ENCODE measurements at places on chromosomes 1 and 21.

DNA sequence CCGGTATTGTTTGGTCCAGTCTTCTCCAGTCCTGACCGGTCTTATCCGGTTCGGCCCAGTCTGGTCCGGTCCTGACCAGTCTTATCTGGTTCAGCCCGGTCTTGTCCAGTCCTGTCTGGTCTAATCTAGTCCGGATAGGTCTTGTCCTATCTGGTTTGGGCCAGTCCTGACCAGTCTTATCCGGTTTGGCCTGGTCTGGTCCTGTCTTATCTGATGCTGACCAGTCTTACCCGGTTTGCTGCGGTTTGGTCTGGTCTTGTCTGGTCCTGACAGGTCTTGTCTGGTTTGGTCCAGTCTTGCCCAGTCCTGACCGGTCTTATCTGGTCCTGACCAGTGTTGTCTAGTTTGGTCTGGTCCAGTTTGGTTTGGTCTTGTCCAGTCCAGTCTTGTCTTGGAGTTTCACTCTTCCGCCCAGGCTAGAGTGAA, 30.1 kb downstream of the DHX9 start:
- H3K4me3 ChIP-seq = no peak overlapping the region
- DNase-seq = no peak
- no peaks in the 10 kb centered on the region for H3K27me3 ChIP-seq

DNA sequence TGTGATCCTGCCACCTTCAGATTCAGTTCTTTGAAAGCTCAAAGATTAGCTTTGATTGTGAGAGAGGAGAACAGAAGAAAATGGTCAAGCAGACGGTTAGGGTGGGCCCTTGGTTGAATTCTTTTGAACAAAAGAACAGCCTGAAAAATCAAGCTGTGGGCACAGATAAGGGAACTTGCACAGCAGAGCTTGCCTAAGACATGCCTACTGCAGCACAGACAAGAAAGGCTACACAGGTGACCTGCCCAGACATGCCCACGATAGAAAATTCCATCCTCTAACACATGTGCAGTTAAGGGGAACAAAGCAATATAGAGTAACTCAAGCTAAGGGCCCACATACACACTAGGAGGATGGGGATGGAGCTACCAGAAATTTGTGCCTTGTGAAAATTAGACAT, 512.5 kb upstream of the LRRC7 start:
- H3K27me3 ChIP-seq = no peaks in the 10 kb centered on the region
- H3K27ac ChIP-seq = no peak overlapping the region
- no peaks in the 10 kb centered on the region for H3K4me1 ChIP-seq
- no peak for DNase-seq
- H3K36me3 ChIP-seq = no peaks in the 10 kb centered on the region

GRCh38 chr1:11071463-11072215, 11.8 kb upstream of the SRM start:
- H3K27ac ChIP-seq = no peak overlapping the region
- no peaks in the 10 kb centered on the region for H3K4me1 ChIP-seq
- peaks cover 60% of the 10 kb centered on the region for H3K36me3 ChIP-seq

GRCh38 chr1:61724813-61725694, at the start of gene TM2D1:
Gene TM2D1 (minus strand): TSS chr1:61725141. CDS start chr1:61725120, 21 bp downstream.
- H3K36me3 ChIP-seq = no peaks in the 10 kb centered on the region
- H3K4me3 ChIP-seq = peak within 1 kb of the TSS; percentile 67
- H3K4me1 ChIP-seq = 0 out of 2 replicates have a peak, but pooled peaks cover 2% of the 10 kb centered on the region
- peak; percentile 63 for DNase-seq
- H3K27me3 ChIP-seq = no peaks in the 10 kb centered on the region

GRCh38 chr1:51310871-51311613, 19.3 kb downstream of the TTC39A start:
- no peaks in the 10 kb centered on the region for H3K4me1 ChIP-seq
- H3K36me3 ChIP-seq = no peaks in the 10 kb centered on the region
- no peak for DNase-seq
- no peak overlapping the region for H3K4me3 ChIP-seq
- no peaks in the 10 kb centered on the region for H3K27me3 ChIP-seq
- no peak overlapping the region for H3K27ac ChIP-seq

GRCh38 chr1:181630398-181630797, 147.1 kb downstream of the CACNA1E start:
- H3K27ac ChIP-seq = no peak overlapping the region
- no peak overlapping the region for H3K4me3 ChIP-seq
- no peak for DNase-seq
- no peaks in the 10 kb centered on the region for H3K36me3 ChIP-seq
- H3K27me3 ChIP-seq = no peaks in the 10 kb centered on the region

- no peak overlapping the region for H3K27ac ChIP-seq
- peak overlapping the region; percentile 42 for H3K4me3 ChIP-seq
- H3K27me3 ChIP-seq = no peaks in the 10 kb centered on the region
- DNase-seq = no peak
- H3K4me1 ChIP-seq = peaks cover 5% of the 10 kb centered on the region
These were observed 3.1 kb upstream of the MMP23B start for GRCh38 chr1:1628754-1629429.

- peaks cover 3% of the 10 kb centered on the region for H3K4me1 ChIP-seq
- H3K36me3 ChIP-seq = no peaks in the 10 kb centered on the region
- H3K27me3 ChIP-seq = no peaks in the 10 kb centered on the region
- no peak overlapping the region for H3K27ac ChIP-seq
- no peak overlapping the region for H3K4me3 ChIP-seq
- no peak for DNase-seq
These were observed 54.2 kb downstream of the SLC2A1 start for GRCh38 chr1:42904434-42904833.

DNA sequence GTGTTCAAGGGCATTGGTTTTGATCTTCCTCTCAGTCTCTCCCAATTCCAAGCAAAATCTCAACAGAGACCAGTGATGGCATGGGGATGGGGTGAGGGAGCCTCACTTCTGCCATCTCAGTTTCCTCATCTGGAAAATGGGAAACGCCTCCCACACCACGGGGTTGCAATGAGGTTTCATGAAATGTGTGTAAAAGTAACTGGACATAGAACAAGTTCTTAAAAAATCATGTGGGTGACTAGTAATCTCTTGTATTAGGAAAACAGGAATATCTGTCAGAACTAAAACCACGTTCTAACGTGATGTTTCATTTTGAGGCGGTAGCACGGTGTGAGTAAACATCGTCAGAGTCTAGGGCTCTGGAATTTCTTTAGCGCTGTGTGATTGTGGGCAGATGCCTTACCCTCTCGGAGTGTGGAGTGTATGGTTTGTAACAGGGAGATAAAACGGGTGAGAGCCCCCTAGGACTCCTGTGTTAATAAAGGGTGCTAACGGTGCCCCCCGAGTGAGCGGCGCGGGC, 55.5 kb upstream of the DNAJC6 start:
- H3K4me3 ChIP-seq = peak overlapping the region; percentile 86
- H3K27me3 ChIP-seq = peaks cover 6% of the 10 kb centered on the region
- H3K36me3 ChIP-seq = no peaks in the 10 kb centered on the region

- no peaks in the 10 kb centered on the region for H3K36me3 ChIP-seq
- no peak overlapping the region for H3K4me3 ChIP-seq
- no peak overlapping the region for H3K27ac ChIP-seq
- H3K4me1 ChIP-seq = no peaks in the 10 kb centered on the region
- no peaks in the 10 kb centered on the region for H3K27me3 ChIP-seq
These were observed 56.9 kb downstream of the EIF2B3 start for GRCh38 chr1:44929531-44929930.

- no peak overlapping the region for H3K27ac ChIP-seq
- H3K36me3 ChIP-seq = no peaks in the 10 kb centered on the region
- H3K4me1 ChIP-seq = peaks cover 4% of the 10 kb centered on the region
- no peak for DNase-seq
- no peak overlapping the region for H3K4me3 ChIP-seq
These were observed 2.5 kb downstream of the LBR start for GRCh38 chr1:225425201-225425786.

GRCh38 chr21:37529649-37530048, 163.1 kb downstream of the DYRK1A start:
- no peak overlapping the region for H3K4me3 ChIP-seq
- peaks cover 2% of the 10 kb centered on the region for H3K4me1 ChIP-seq
- DNase-seq = no peak
- no peak overlapping the region for H3K27ac ChIP-seq
- no peaks in the 10 kb centered on the region for H3K27me3 ChIP-seq
- H3K36me3 ChIP-seq = no peaks in the 10 kb centered on the region

DNA sequence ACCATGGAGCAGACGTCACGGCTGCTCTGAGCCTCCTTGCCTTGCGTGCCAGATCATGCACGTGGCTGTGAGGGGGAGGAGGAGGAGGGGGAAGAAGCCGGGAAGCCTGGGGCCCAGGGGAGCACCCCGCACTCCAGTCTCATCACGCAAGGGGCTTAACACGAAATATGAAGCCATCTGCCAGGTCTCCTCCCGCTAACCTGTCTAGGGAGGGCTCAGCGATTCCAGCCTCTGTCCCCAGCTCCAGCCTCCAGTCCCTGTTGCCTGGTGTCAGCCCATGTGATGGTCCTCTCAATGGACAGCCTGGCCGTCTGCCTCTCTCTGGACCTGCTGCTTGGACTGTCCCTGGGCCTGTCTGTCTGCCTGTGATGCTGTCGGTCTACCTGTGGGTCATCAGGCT, 22.5 kb upstream of the C1QA start:
- H3K27me3 ChIP-seq = no peaks in the 10 kb centered on the region
- H3K4me3 ChIP-seq = no peak overlapping the region
- no peaks in the 10 kb centered on the region for H3K4me1 ChIP-seq
- H3K36me3 ChIP-seq = no peaks in the 10 kb centered on the region

- no peak overlapping the region for H3K4me3 ChIP-seq
- H3K27me3 ChIP-seq = no peaks in the 10 kb centered on the region
- DNase-seq = no peak
- H3K27ac ChIP-seq = no peak overlapping the region
- H3K36me3 ChIP-seq = no peaks in the 10 kb centered on the region
These were observed 28.3 kb downstream of the RAB3GAP2 start for GRCh38 chr1:220243947-220244346.

DNA sequence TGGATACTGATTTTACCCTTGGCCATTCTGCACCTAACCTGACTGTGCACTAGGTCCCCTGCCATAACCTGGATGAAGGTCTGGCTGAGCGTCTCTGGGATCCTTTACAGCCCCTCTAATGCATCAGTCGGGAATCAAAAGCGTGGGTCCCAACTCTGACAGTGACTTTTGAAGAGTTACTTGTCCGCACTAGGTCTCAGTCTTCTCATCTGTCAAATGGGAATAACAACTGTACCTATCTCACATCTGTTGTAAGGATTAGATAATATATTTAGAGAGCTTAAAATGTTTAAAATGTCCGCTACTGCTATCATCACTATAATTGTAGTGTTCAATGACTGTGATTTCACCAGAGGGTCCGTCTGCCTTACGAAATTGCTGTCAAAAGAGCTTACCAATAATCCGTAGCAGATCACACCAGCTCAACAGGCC, 746 bp downstream of the TADA1 start:
- H3K4me1 ChIP-seq = peaks cover 3% of the 10 kb centered on the region
- DNase-seq = no peak
- H3K36me3 ChIP-seq = no peaks in the 10 kb centered on the region

GRCh38 chr21:29904359-29905282, 35.2 kb downstream of the GRIK1 start:
- DNase-seq = no peak
- no peaks in the 10 kb centered on the region for H3K27me3 ChIP-seq
- H3K27ac ChIP-seq = no peak overlapping the region
- H3K4me1 ChIP-seq = no peaks in the 10 kb centered on the region

DNA sequence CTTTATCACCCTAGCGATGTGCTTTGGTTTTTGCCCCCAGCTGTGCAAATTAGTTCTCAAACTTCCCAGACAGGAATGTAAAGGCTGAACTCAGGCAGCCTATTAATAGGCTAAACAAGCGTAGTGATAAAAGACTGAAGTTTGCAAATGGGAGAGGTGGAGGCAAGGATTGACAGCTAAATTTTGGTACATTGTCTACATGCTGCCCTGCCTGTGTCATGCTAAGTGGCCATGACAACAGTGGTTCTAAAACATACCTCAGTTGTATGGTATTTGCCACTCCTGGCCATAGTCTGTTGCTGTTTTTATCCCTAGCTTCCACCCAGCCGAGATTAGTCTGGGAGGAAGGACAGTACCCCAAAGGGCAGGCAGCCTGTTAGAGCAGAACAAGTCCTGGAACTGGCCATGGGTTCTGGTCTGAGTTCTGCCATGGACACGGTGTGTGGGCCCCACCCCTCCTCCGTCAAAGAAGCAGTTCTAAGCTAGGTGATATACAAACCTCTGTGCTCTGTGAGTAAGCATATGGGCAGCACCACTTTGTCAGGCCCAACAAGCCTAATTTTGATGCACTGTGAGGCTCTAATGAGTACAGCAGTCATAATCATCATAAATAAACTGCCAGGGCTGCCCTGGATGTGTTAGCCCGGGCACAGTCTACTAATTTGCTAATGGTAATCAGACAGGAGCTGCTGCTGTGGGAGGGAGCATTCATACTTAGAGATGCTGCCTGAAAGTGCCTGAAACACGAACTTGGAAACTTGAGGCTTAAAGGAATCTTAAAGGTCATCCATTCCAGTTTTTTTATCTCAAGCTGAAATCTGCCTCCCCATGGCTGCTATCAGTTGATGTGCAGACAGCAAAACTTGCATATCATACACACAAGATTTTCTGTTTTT, 177.1 kb downstream of the HHAT start:
- no peak overlapping the region for H3K27ac ChIP-seq
- peaks cover 3% of the 10 kb centered on the region for H3K4me1 ChIP-seq
- no peaks in the 10 kb centered on the region for H3K36me3 ChIP-seq
- H3K4me3 ChIP-seq = no peak overlapping the region

DNA sequence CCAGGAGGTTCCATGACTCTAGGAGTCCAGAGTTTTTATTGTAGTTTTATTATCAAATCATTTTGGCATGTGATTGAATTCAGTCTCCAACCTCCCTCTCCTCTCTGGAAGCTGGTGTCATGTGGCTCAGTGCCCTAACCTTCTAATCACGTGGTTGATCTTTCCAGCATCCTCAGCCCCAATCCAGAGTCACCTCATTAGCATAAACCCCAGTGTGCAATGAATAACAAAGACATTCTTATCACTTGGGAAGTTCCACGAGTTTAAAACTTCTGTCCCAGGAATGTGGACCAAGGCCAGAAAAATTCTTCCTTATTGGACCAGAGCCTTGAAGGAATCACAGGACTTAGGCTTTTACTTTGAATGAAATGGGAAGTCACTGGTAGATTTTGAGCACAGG, 52.2 kb downstream of the KIRREL1 start:
- H3K27ac ChIP-seq = no peak overlapping the region
- no peaks in the 10 kb centered on the region for H3K36me3 ChIP-seq
- no peaks in the 10 kb centered on the region for H3K27me3 ChIP-seq
- peaks cover 3% of the 10 kb centered on the region for H3K4me1 ChIP-seq

GRCh38 chr1:211895126-211895759, 64.7 kb upstream of the LPGAT1 start:
- no peaks in the 10 kb centered on the region for H3K36me3 ChIP-seq
- H3K27ac ChIP-seq = no peak overlapping the region
- no peaks in the 10 kb centered on the region for H3K4me1 ChIP-seq
- DNase-seq = no peak
- no peaks in the 10 kb centered on the region for H3K27me3 ChIP-seq

GRCh38 chr1:201206176-201206575, 15.6 kb downstream of the IGFN1 start:
- DNase-seq = no peak
- H3K36me3 ChIP-seq = no peaks in the 10 kb centered on the region
- no peak overlapping the region for H3K27ac ChIP-seq
- no peak overlapping the region for H3K4me3 ChIP-seq
- no peaks in the 10 kb centered on the region for H3K27me3 ChIP-seq

All from iPS DF 6.9 (cell line).